ENCODE measurements at places on chromosomes 6 and 20.

GRCh38 chr20:45087097-45087790, 13.7 kb downstream of the KCNS1 start:
- DNase-seq = no peak

DNA sequence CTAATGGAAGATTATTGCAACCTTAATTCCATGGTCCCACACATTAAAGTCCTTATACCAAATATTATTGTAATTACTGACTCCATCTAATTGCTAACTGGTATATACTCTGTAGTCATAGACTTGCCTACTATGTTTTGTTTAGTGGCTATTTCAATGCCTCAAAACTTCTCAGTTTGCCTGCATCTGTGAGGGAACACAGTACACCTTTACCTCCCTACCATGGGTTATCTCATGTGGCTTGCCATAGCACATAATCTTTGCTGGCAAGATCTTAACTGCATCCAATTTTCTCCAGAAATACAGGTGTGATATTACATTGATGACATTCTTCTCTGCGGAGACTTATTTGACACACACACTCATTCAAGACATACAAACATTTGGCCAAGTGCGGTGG, 107.1 kb upstream of the ZNF184 start:
- no peak for DNase-seq

DNA sequence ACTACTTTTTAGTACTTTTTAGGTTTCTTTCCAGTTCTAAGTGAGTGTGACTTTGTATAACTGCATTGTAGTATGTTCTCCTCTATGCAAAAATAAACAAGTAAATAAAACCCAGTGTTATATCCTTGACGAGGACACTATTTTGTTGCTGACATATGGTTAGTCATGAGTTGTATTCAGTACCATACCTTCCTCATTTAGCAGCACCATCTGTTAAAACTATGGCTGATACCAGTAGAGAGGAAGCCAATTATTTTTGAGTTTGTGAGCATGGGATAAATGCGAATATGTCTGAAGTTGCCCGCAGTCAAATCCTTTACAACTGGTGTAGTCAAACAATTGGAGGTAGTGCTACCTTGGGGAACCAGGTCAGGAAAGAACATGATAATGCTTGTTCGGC, 74.1 kb downstream of the CDKAL1 start:
- DNase-seq = no peak

- DNase-seq = peak; percentile 86
These were observed 142.1 kb downstream of the MYB start for GRCh38 chr6:135323202-135323668.

- DNase-seq = no peak
These were observed 3.3 kb downstream of the SLCO4A1 start for GRCh38 chr20:62645613-62646012.
